ENCODE measurements at places on chromosomes 1 and 21.

DNA sequence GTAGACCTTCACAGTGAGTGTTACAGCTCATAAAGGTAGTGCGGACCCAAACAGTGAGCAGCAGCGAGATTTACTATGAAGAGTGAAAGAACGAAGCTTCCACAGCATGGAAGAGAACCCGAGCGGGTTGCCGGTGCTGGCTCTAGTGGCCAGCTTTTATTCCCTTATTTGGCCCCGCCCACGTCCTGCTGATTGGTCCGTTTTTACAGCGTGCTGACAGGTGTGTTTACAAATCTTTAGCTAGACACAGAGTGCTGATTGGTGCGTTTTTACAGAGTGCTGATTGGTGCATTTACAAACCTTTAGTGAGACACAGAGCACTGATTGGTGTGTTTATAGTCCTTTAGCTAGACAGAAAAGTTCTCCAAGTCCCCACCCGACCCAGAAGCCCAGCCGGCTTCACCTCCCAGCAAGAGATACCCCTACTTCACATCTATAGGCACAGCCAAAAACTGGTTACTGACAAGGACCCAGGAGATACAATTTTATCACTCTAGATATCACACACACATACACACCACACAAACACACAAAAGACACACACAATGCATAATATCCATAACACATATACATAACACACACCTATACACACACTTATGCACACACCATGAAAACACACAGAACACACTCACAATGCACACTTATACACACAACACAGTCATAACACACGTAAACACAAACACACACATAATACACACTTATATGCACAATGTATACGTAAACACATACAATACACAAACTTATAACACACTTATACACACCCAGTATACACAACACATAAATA lies 68.5 kb downstream of the MAP3K21 start:
- no peak for DNase-seq

- no peak for DNase-seq
Measured at GRCh38 chr1:236734141-236734765, 48.0 kb downstream of the ACTN2 start.

DNA sequence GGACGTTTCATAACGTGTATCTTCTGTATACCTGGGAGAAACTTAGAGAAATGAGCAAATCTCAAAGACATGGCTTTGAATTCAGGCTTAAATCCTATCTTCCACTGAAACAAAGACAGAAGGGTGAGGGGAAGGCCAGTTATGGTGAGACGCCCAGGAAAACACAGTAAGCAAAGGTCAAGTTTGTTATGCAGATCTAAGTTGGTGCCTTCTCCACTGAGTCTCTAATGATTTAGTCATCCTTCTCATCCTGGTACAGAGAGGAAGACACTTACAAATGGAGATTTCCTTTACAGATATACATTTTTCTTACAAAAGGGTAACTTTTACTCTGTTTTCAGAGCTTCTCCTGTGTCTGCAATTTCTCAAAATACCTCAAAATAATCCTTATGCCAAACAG lies 64.4 kb downstream of the MAP3K7CL start:
- DNase-seq: no peak

- no peak for DNase-seq
Measured at GRCh38 chr1:197917805-197918651, 856 bp downstream of the LHX9 start.

GRCh38 chr21:45294509-45295291 lies 7.0 kb upstream of the POFUT2 start:
- DNase-seq: no peak

All from caudate nucleus (tissue), 63 donors.